ENCODE measurements at places on chromosomes 12 and 14.

- no peak for DNase-seq
These were observed 243.2 kb downstream of the SPTSSA start for GRCh38 chr14:34218881-34219280.

DNA sequence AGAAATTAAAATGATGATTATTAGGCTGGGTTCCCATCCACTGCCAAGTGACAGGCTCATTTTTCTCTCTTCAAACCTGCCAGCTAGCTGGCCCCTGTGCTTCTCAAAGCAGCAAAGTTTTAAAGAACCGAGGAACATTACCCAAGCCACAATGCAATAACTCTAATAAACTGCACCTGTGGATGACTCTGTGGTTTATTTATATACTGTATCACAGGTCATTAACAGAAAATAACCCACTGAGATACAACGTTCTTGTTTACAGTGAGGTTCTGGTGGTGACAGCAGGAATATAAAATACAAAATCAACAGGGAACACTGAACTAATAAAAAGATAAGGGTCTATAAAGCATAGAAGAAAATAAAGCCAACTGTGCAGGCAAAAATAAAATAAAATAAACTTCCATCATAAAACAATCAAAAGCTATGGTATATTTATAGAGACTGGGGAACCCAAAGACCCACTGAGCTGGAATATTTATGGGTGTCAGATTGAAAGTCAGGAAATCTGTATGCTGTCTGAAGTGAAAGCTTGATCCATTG lies 472.9 kb downstream of the NOVA1 start:
- no peak for DNase-seq

GRCh38 chr14:92866901-92867865 lies 55.8 kb upstream of the CHGA start:
- no peak for DNase-seq

DNA sequence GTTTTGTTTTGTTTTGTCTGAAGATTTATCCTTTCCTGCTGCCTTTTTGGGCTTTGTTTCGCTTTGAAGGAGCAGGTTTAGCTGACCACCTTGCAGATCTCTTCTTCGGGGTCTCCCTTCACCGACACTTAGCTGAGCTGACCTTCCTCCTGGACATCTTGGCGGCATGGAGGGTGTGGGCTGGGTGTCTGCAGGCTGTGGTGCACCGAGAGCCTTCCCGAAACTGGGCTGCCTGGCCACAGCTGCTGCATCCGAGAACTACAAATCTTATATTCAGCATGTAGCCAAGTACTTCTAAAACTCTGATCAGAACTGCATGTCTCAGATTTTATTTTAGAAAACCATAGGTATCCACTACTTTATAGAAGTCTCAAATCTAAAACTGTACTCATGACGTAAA lies 84.9 kb downstream of the PPFIBP1 start:
- DNase-seq: no peak

GRCh38 chr12:56158029-56158925 lies at the start of gene MYL6:
TSS of gene MYL6 (plus strand) at chr12:56158359. CDS start at chr12:56158402, 43 bp downstream.
- peak; percentile 83 for DNase-seq

GRCh38 chr12:4591180-4591687 lies 29.2 kb downstream of the DYRK4 start:
- no peak for DNase-seq

GRCh38 chr12:27723212-27723611 lies 12.6 kb downstream of the MRPS35 start:
- no peak for DNase-seq

GRCh38 chr12:47139000-47139681 lies 59.4 kb upstream of the AMIGO2 start:
- no peak for DNase-seq

GRCh38 chr14:60220084-60220483 lies 28.9 kb upstream of the PPM1A start:
- DNase-seq: no peak

DNA sequence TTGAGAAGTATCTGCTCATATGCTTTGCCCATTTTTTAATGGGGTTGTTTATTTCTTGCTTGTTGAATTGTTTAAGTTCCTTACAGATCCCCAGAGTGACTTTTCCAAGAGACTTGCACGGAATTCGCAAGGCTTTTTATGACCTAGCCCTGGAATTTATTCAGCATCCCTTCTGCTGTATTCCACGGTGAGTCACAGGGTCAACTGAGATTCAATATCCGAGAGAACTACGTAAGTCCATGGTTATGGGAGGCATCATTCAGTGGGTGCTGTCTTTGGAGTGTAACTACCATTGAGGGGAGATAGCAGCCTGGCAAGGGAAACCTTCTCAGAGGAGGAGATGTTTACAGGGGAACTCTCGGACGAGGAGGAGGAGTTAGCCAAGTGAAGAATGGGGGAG lies 20.9 kb upstream of the GPRC5A start:
- no peak for DNase-seq

GRCh38 chr14:92844204-92844603 lies 50.1 kb downstream of the GOLGA5 start:
- no peak for DNase-seq

DNA sequence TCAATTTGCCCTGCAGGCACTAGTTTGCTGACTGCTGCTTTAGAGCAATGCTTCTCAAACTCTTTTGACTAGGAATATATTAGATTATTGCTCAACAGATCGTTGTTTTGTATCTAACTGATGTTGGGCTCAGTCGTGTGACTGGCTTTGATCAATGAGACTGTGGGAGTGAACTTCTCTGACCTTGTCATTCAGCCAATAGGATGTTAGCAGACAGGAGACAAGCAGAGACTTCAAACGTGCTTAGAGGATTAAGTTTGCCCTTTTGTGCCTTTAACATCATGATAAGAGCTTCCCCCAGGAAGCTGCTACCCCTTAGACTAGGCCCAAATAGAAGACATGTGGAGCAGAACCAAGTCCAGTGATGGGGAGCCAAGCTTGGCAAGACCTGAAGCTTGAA lies 76.7 kb upstream of the ELK3 start:
- DNase-seq: no peak

GRCh38 chr12:911191-911826 lies 38.2 kb downstream of the RAD52 start:
- DNase-seq: no peak

GRCh38 chr12:124506145-124506831 lies 61.1 kb downstream of the NCOR2 start:
- DNase-seq: no peak

GRCh38 chr12:52091869-52092268 lies 12.4 kb downstream of the SMIM41 start:
- DNase-seq: no peak

- DNase-seq: no peak
These were observed 55.0 kb upstream of the NELL2 start for GRCh38 chr12:44930972-44931600.

- DNase-seq: no peak
These were observed 2.8 kb downstream of the MED21 start for GRCh38 chr12:27025116-27025515.

DNA sequence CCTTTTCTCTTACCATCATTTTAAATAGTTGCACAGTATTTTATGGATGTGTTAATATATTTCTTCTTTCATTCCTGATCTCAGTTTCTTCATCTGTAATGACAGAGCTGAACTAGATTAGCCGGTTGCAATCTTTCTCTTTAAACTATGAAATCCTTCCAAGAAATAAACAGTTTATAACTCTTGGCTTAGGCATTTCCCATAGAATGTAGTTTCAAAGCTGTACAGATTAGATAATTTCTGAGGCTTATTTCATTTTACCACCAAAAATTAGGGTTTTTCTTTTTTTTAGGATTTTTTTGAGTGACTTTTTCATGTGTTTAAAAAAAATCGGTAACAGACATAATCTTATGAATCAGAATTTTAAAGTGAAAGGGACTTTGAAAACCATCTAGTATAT lies 144.0 kb downstream of the RAD51B start:
- DNase-seq: no peak

- DNase-seq: no peak
These were observed 5.1 kb downstream of the ASCL1 start for GRCh38 chr12:102962532-102962931.

Data from activated T-helper 1 cell treated with anti-CD3 and anti-CD28 coated beads, Interleukin-2, amount 50 U/mL, for 16 hours (primary cell).